ENCODE measurements at places on chromosomes 5 and 9. TPM values are rescaled to one million over a fixed set of nuclear protein-coding genes. Genes with fewer than 3 reads are reported as not detected.

- peaks cover 63% of the 10 kb centered on the region for H3K4me1 ChIP-seq
- no peaks in the 10 kb centered on the region for H3K27me3 ChIP-seq
- peak overlapping the region; percentile 95 for H3K27ac ChIP-seq
- peak overlapping the region; percentile 67 for H3K4me3 ChIP-seq
These were observed 4.1 kb downstream of the DNAJB5 start for GRCh38 chr9:34993502-34994259.

DNA sequence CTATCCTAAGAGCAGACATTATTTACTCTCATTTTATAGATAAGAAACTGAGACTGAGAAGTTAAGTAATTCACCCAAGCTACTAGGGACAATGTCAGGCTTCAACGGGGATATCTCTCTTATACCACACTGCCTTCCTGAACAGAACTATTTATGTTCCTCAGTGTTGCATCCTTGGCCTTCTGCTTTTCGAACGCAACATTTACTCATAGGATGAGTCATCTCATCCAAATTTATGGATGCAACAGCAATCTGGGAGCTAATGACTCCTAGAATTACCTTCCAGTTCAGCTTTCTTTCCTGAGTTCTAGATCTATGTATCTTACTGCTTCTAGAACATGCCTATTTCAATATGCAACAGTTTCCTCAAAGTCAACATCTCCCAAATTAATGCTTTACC is 103.6 kb upstream of the PAM start:
- H3K36me3 ChIP-seq: no peaks in the 10 kb centered on the region
- DNase-seq: no peak
- no peak overlapping the region for H3K27ac ChIP-seq

The MELK gene
- total RNA-seq: 2.2 TPM

The SLC36A3 gene
- total RNA-seq: not detected

- no peaks in the 10 kb centered on the region for H3K27me3 ChIP-seq
- no peak for DNase-seq
- no peak overlapping the region for H3K27ac ChIP-seq
These were observed 62.4 kb downstream of the SECISBP2 start for GRCh38 chr9:89380437-89381307.

- no peak overlapping the region for H3K27ac ChIP-seq
- no peak overlapping the region for H3K4me3 ChIP-seq
- no peaks in the 10 kb centered on the region for H3K36me3 ChIP-seq
- DNase-seq: no peak
These were observed 608.2 kb upstream of the DAB2 start for GRCh38 chr5:40033009-40033408.

DNA sequence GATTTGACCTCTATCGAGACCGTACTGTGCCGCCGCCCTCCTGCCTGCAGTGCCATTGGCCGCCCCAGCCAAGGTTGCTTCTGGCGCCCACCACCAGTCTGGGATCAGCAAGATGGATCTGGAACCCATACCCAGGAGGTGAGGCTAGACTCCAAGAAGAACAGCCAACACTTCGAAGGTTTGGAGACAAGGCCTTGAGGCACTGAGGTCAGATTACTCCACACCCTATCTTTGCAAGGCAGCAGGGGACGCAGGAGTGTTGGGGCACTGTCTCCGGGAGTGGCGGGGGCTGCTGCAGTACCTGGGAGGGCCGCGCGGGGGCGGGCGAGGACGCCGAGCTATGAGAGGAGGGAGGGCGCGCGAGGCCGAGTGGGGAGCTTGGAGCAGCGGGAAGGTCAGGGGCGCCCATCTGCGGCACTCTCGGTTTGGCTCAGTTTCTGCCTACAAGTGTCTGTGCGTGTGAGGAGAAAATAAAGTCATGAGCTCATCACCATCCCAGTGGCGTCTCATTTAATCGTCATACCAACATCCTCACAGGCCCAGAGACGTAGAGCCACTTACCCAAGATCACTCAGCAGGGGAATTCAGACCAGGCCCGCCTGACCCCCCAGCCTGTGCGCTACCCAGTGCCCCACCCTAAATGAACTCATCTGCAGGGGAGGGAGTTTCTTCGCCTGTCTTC is 20.5 kb upstream of the PSD2 start:
- no peak overlapping the region for H3K27ac ChIP-seq
- no peak overlapping the region for H3K4me3 ChIP-seq
- DNase-seq: peak; percentile 50
- no peaks in the 10 kb centered on the region for H3K27me3 ChIP-seq
- no peaks in the 10 kb centered on the region for H3K36me3 ChIP-seq

Data from thoracic aorta (tissue), 2 donors.